H7 (cell line): ENCODE measurements at places on chromosomes 12 and 14.

GRCh38 chr12:121166356-121166755 is 33.7 kb downstream of the P2RX7 start:
- no peak for DNase-seq

DNA sequence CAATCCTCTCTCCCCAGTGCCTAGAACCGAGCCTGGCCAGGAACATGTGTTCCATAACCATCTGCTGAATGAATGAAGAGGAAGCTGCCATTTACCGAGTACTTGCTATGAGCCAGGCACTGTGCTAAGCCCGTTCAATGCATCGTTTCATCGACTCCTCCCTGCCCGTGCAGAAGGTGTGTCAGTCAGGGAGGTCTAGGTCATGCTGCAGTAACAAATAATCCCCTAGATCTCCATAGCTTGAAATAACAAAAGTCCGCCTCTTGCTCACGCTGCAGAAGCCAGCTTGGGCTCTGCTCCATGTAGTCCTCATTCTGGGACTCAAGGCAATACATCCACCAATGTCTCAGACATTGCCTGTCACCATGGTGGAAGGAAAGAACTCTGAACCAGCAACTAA is 101.3 kb downstream of the SCARB1 start:
- no peak for DNase-seq

- no peak for DNase-seq
Measured at GRCh38 chr14:47300796-47301195, 374.6 kb downstream of the MDGA2 start.

- no peak for DNase-seq
Measured at GRCh38 chr12:102954134-102954533, 3.3 kb upstream of the ASCL1 start.

GRCh38 chr14:57749267-57749666 is 116.6 kb downstream of the SLC35F4 start:
- DNase-seq = no peak

DNA sequence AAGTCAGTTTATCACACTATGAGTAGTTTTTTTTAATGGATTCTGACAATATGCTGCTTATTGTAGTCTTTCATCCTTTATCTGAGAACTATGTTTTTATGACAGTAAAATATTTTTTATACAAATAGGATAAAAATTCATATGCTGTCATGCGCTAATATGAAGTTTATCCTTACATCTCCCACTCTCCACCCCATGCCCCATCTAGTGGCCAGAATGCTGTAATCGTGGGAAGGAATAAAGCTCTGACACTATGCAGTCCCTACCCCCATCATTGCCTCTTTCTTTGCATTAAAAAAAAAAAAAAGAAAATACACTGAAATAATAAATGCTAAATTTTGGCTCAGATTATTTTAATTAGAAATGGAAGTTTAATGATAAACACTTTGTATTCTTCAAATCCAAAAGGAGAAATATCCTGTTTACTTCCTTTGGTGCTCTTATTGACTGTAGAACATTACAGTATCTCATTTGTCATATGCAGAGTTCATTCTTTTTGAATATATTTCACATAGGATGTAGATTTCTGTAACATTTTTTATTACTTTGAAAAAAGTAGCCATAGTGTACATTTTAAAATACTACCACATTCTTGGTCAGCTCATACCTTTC is 145.9 kb upstream of the SLCO1C1 start:
- DNase-seq = peak; percentile 67

GRCh38 chr12:70508178-70508577 is 129.1 kb downstream of the PTPRB start:
- no peak for DNase-seq

GRCh38 chr12:59615392-59616165 is 19.8 kb downstream of the SLC16A7 start:
- no peak for DNase-seq

DNA sequence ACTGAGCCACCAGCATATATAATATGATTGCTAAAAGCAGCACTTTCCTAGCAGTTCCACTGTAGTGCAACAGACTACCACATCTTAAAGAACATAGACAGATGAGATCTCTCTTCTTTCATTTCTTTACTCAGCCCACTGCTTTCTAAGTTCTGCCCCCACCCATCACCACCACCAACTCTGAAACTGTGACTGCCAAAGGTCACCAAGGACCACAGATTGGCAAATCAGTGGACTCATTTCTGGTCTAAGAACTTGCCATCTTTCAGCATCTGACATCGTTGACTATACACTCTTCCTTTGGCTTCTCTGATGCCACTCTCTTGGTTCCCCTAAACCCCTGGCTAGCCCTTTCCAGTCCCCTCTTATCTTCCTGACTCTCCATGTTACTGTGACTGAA is 38.4 kb downstream of the IFNG start:
- DNase-seq = no peak

- DNase-seq = no peak
Measured at GRCh38 chr12:123830675-123831074, 68.6 kb downstream of the DNAH10 start.

- DNase-seq = peak; percentile 68
Measured at GRCh38 chr12:56565510-56566101, 44.0 kb downstream of the RBMS2 start.

- no peak for DNase-seq
Measured at GRCh38 chr12:51056242-51056641, 8.1 kb downstream of the LETMD1 start.

- DNase-seq = no peak
Measured at GRCh38 chr12:22286569-22286968, 47.9 kb downstream of the ST8SIA1 start.

DNA sequence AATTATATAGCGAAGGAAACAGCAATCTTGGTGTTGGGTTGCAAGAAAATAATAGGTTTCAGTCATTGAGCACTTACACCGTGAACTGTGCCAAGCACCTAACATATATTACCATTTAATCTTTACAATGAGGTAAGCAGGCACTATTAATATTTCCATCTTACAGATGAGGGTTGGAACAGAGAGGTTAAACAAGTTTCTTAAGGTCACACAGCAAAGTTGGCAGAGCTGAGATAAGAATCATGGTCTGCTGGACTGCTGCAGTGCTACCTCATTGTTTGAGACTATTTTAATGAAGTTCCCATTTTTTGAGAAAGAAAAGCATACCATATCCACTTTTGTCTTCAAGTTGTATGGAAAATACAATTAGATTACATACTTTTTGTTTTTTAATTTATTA is 1.7 kb downstream of the ERG28 start:
- no peak for DNase-seq
